ENCODE measurements at places on chromosomes 2 and 18.

- no peak for DNase-seq
Measured at GRCh38 chr2:65729246-65729645, 296.8 kb upstream of the SPRED2 start.

DNA sequence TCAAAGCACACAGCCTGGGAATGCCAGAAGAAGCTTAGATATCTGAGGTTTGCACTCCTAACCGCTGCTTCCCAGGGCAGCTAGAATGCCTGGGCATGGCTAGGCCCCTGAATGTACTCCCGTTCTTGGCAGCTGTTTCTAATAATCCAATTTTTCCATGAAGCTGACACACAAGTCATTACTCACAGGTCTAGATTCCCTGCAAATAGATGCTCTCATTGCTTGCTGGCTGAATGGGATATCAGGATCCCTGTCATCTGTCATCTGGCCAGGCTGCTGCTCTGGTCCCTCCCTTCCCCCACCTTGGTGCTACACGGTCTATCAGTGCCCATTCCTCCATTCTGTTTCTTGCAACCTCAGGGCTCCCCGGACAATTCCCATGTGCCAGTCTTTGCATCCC, 40.7 kb upstream of the TEX51 start:
- no peak for DNase-seq

GRCh38 chr2:238761868-238762267, 86.0 kb upstream of the TWIST2 start:
- peak; percentile 14 for DNase-seq

- no peak for DNase-seq
Measured at GRCh38 chr2:219221957-219222518, 3.3 kb upstream of the ABCB6 start.

GRCh38 chr2:152385650-152386049, 50.7 kb downstream of the FMNL2 start:
- no peak for DNase-seq

DNA sequence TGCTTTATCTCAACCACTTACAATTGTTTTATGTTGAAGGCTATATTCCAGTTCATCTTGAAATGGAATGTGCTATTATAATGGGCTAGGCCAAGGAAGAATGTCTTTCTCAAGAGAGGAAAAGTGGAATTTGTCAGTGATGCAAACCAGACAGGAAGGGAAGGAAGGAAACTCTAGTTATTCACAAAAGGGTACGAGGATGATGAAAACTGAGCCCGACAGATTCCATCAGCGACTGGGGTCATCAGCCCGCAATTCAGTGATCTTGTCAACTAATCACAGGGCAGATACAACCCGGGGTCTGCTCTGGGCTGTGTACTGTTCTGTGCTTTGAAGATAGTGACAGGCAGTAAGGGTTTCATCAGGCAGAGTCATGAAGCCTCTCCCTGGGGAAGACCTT, 23.4 kb upstream of the LYPD6 start:
- DNase-seq = no peak
